Activated CD8-positive, alpha-beta memory T cell treated with anti-CD3 and anti-CD28 coated beads for 48 hours (primary cell): ENCODE measurements at places on chromosomes 3 and 15.

GRCh38 chr15:25179673-25180511, 225.1 kb downstream of the SNRPN start:
- no peak for DNase-seq

- no peak for DNase-seq
These were observed 641.8 kb downstream of the FHIT start for GRCh38 chr3:60609446-60609845.

- DNase-seq = no peak
These were observed 9.7 kb downstream of the TTC23 start for GRCh38 chr15:99239545-99240198.

GRCh38 chr15:49255966-49256759, 86.1 kb downstream of the GALK2 start:
- DNase-seq = no peak

GRCh38 chr3:135731546-135731945, 234.0 kb upstream of the PPP2R3A start:
- no peak for DNase-seq

DNA sequence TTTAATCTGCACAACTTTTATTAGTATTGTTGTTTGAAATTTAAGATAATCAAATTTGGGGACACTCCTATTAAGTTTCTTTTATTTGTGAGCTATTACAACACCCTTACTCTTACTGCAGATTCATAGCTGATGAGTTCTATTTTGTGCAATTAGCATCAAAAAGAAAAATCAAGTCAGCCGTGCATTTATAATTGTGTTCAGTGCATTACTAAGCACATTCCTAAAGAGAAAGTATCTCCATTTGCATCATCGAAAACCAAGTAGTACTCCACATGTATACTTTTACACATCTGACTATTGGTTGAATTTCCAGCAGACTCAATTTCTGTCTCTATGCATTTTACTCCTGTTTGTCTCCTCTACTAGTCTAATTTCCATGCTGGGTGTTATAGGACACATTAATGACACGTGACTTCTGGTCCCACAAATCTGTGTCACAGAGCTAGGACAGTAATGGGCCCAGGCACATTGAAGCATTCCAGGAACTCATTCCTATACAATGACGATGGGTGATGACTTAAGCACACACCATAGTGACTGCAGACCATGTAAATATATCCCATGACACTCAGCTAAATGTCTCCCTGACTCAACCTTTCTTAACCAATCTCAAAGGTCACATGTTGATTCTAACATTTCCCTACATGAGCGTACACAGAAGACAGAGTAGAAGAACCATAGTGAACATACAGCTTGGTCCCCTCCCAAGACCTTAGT, 477.5 kb downstream of the LPP start:
- DNase-seq = no peak

- DNase-seq = no peak
These were observed 373.5 kb downstream of the NR2F2 start for GRCh38 chr15:96703794-96704550.

DNA sequence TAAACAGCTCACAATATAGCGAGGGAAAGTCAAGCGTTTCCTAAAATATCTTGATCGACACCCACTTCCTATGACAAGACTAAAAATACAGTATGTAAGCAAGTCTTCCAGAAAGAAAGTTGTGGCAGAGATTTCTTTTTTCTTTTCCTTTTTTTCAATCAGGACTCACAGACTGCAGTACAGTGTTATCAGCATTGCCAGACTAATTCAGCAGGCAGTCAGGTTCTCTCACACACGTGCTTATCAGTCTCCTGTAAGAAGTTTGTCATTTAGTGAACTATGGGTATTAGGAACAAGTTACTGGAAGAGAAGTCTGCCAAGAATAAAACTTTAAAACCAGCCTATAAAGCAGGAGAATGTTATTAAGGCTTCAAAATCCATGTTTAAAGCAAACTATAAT, 32.8 kb upstream of the ZNF385D start:
- no peak for DNase-seq

- DNase-seq = no peak
These were observed 643.1 kb downstream of the MECOM start for GRCh38 chr3:169020371-169020770.

DNA sequence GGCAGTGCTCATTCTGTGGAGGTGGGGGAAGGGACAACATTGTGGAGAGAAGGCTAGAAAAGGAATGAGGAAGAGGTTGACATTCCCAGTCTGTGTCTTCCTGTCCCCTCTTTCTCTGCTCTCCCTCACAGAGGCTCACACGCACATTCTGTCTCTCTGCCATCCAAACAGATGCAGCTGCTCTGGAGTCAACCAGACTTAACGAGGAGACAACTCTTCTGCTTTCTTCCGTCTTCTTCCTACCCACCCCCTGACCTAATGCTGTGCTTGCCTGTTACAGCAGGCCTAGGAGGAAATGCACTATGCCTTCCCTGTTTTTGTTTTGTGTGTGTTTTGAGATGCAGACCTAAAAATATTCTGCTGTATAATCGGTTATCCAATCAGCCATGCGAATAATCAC, 121.9 kb downstream of the CACNA1D start:
- DNase-seq = no peak

DNA sequence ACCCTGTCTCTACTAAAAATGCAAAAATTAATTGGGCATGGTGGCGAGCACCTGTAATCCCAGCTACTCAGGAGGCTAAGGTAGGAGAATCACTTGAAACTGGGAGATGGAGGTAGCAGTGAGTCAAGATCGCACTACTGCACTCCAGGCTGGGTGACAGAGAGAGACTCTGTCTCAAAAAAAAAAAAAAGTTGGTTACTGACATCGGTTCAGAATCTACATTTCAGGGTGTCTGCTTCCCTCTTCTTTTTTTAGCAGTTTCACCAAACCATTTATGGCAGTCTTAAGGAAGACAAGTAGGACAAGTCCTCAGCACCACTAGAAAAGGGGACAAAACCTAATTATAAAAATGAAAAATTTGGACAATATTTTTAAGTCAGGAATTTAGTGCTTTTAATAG, 3.3 kb upstream of the USP4 start:
- no peak for DNase-seq

GRCh38 chr3:64104691-64105111, 81.4 kb upstream of the PSMD6 start:
- no peak for DNase-seq

- no peak for DNase-seq
These were observed 48.7 kb downstream of the CORO2B start for GRCh38 chr15:68627476-68627875.

GRCh38 chr15:68809517-68809916, 11.2 kb downstream of the ANP32A start:
- no peak for DNase-seq

- no peak for DNase-seq
These were observed 22.9 kb downstream of the PDE8A start for GRCh38 chr15:85004550-85004949.

DNA sequence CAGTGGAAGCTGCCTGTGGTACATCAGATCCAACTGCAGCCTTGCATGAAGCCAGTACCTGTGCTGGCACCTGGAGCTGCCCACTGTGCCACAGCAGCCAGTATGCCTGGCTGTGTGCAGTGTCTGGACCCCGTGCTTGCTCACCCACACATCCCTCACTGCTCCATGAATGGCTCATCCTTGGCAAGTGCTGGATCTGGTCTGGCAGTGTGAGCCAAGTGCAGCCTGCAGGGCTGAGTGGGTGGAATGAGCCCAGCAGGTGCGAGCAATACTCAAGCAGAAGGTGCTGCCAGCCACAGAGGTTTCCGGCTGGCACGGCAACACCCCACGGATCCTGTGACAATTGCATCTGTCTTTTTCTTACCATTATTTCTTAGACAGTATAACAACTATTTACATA, 488.2 kb upstream of the ROBO2 start:
- no peak for DNase-seq

- DNase-seq = no peak
These were observed 29.1 kb downstream of the FGD5 start for GRCh38 chr3:14847613-14848541.

DNA sequence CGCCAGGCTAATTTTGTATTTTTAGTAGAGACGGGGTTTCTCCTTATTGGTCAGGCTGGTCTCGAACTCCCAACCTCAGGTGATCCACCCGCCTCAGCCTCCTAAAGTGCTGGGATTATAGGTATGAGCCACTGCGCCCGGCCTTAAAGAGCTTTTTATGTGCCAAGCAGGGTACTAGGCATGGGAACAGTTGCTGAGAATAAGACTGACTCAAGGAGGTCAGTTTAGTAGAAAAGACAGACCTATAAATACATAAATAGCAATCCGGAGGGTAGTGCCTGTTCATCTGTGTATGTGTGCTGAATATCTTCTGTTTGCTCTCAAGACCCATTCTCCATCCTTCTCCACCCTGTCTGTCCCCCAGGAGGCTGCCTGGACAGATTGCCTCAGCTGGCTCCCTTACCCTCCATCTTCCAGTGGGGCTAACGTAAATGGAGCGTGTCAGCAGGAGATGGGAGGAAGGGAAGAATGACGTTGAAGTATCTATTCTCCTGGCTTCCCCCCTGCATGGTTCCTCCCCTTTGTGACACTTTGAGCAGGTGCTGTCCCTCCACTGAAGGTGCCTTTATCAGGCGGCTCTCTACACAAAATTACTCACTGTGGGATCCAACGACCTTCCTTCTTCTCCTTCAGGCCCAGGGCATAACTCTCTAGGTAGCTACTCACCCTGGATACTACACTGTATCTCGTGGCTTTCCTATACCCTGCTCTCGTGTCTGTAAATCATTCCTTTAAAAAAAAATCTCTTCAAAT, 31.1 kb downstream of the FBXO40 start:
- DNase-seq = no peak

DNA sequence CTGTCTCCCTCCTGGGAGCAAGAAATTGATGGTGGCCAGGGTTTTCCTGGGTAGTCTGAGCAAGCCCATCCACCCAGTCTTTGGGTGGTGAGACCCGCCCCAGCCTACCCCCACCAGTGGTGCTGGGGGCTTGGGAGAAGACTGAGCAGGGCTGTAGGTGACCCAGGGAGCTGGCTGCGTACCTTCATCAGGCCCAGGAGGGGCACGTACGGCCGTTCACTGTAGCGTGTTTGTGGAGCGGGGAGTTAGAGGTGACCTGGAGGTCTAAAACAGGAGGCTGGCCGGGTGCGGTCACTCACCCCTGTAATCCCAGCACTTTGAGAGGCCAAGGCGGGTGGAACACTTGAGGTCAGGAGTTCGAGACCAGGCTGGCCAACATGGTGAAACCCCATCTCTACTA, 11.5 kb downstream of the LOXL1 start:
- DNase-seq = no peak

DNA sequence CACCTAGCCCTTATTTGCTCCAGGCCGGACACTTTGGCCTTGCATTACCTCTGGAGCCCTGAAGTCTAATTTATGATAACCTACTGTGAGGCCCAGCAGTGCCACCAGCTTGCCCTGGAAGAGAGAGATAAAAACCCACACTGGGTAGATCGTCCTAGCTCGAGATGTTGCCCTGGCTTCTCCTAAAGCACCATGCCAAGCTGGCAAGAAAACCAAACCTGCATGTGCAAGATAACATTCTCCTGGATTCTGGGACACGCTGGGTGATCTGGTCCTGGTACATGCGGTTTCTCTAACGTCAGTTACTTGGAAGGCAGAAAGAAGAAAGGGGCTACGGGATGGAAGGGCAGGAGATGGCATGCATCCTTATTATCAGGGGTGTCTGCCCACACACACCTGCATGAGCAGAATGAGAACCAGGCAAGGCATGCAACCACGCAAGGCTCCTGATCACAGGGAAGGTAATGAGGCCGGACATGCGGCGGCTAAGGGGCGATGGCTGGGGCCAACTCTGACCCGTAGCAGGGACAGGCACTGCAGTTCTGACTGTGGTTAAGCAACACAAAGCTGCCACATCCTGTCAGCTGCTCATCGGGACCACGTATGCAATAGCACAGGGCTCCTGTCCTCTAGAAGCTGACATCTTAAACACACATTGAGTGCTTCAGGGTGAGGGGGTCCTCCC, 73.0 kb downstream of the OXNAD1 start:
- no peak for DNase-seq

GRCh38 chr3:26962492-26963360, 340.2 kb downstream of the LRRC3B start:
- no peak for DNase-seq

GRCh38 chr3:148971401-148972163, 19.8 kb upstream of the GYG1 start:
- DNase-seq = no peak

- no peak for DNase-seq
These were observed 219.3 kb upstream of the KBTBD8 start for GRCh38 chr3:66778777-66779176.

DNA sequence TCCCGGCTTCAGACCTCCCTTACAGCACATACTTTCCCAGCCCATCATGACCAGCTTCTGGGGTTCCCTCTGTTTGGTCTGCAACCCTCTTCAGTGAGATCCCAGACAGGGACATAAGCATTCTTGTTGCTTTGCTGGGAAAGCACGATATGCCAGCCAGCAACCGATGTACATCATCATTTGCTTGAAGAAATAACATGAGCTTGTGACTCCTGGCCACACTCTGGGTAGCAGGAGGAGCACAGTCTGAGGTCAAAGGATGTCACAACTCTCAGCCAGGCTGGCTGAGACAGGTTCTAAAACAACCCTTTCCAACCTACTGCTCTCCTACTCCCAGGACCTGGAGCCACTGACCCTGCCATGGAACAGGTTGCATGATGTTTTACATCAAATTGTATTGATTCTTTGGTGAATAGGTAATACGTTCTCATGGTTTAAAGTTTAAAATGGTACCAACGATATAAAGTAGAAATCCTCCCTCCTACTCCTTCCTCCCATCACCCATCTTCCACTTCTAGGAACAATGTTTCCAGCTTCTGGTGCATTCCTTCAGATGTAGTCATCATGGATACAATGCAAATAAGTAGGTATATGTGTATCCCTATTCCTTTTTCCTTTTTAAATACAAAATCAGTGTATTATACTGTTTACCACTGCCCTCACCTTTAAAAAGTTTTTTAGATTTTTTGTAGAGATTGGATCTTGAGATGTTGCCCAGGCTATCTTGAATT, 190.3 kb downstream of the OPA1 start:
- no peak for DNase-seq

DNA sequence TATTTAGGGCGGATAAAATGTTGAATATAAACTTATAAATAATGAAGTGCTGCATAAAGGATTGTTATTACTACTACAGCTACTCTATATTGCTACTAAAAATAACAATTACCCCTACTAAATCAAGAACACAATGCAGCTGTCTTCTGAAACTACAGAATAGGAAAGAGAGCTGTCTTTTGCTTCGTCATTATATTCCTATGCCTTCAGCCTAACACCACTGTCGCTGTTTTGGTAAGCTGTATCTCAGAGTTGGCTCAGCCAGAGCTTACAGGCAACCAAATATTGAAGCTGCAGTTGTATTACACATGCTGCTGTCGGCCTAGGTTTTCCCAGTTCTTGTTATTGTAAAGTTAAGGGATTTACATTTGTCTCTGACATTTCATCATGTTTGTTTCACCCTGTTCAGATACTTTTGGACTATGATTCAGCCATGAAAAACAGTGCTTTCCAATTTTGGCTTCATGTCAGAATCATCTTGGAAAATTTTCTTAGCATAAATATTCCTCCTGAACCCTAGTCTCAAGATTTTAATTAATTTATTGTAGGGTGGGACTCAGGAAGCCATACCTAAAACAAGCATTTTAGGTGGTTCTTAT, 31.3 kb upstream of the LPP start:
- no peak for DNase-seq
